A549 treated with Mapracorat at 1 μM for 4 hours (cell line): ENCODE measurements at places on chromosomes 5 and 9. TPM values are rescaled to one million over a fixed set of nuclear protein-coding genes. Genes with fewer than 3 reads are reported as not detected.

CCL27 gene
- 0.28 TPM in 1 of 5 replicates, not detected in the others for total RNA-seq

N4BP3 gene
- 0.74 to 1.3 TPM (median 1.0 TPM) in 5 replicates for total RNA-seq

GGTA1 gene
- total RNA-seq = not detected in 5 replicates

PDE6A gene
- total RNA-seq = 0.20 to 0.43 TPM (median 0.25 TPM) in 5 replicates

ANKDD1B gene
- total RNA-seq = 0.13 TPM in 1 of 5 replicates, not detected in the others

MELK gene
- 66.3 to 78.4 TPM (median 75.0 TPM) in 5 replicates for total RNA-seq

NOXA1 gene
- total RNA-seq = 0.77 to 2.0 TPM (median 1.7 TPM) in 5 replicates

DIRAS2 gene
- 0.06 to 0.13 TPM in 2 of 5 replicates, not detected in the others for total RNA-seq

TRIM36 gene
- total RNA-seq = 1.5 to 2.4 TPM (median 2.3 TPM) in 5 replicates

EDIL3 gene
- 0.13 to 0.38 TPM (median 0.21 TPM) in 5 replicates for total RNA-seq

C5orf58 gene
- not detected in 5 replicates for total RNA-seq

CSF1R gene
- total RNA-seq = 0.10 to 0.20 TPM (median 0.18 TPM) in 5 replicates

ZNF608 gene
- total RNA-seq = 0.48 to 1.0 TPM (median 0.91 TPM) in 5 replicates

PFDN1 gene
- total RNA-seq = 89.7 to 118 TPM (median 91.5 TPM) in 5 replicates
